Activated naive CD4-positive, alpha-beta T cell treated with anti-CD3 and anti-CD28 coated beads for 36 hours (primary cell): ENCODE measurements at places on chromosomes 13 and 19. TPM values are rescaled to one million over a fixed set of nuclear protein-coding genes. Genes with fewer than 3 reads are reported as not detected.

DNA sequence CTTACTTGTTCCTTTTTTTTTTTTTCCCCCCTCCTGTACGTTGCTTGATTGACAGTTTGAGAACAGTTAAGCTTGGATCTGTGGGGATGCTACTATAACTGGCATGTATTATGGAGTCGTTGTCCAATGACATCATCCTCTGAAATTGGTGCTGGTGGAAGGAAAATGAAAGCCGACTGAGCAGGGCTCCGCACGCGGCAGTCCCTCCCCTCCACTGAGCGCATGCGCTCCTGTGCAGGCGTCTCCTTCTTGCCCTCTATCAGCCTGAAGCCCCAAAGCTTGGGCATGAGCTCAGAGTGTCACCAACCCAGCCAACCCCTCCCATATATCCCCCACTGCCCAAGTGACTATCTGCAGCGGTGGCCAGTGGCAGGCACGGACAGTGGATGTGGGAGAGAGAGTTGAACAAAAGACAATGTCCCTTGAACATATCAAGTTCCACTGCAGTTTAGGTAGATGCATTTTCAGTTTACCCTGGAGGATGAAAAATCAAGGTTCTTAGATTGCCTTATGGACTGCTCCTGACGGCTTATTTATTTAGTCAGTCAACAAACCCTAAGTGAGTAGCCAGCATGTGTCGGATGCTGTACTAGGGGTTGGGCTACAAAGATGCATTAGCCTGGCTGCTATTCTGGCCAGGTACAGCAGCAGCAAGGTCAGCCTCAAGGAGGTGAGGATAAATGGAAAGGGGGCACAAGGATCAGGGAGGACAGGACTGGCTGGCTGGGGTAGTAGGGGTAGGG lies 20.8 kb downstream of the MBNL2 start:
- no peak overlapping the region for H3K4me3 ChIP-seq
- H3K36me3 ChIP-seq: peaks cover 4% of the 10 kb centered on the region
- H3K4me1 ChIP-seq: peaks cover 24% of the 10 kb centered on the region
- H3K27ac ChIP-seq: no peak overlapping the region
- no peak for DNase-seq
- H3K27me3 ChIP-seq: no peaks in the 10 kb centered on the region

DNA sequence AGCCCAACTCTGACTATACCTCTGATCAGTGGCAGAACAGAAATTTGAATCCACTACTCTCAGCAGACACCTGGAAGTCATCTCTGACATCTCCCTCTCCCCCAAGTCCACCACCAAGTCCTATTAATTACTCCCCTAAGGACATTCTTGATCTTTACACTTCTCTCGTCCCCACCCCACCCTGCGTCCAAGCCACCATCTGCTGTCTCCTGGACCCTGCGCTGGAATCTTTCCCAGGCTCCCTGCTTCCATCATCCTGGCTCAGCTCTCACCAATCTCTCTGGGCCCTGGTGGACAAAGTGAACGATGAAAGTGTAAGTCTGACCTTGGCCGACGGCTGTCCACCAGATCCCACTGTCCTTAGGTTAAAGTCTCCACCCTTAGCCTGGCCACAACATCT lies 145.6 kb upstream of the GJB6 start:
- H3K4me1 ChIP-seq: no peaks in the 10 kb centered on the region
- no peak overlapping the region for H3K4me3 ChIP-seq
- H3K27ac ChIP-seq: no peak overlapping the region

The ZNF100 gene
- 22.7 TPM for total RNA-seq

- peaks cover 56% of the 10 kb centered on the region for H3K4me1 ChIP-seq
- no peak for DNase-seq
- H3K27me3 ChIP-seq: no peaks in the 10 kb centered on the region
- H3K36me3 ChIP-seq: peaks cover 32% of the 10 kb centered on the region
- H3K27ac ChIP-seq: peak overlapping the region; percentile 98
Measured at GRCh38 chr13:28657784-28658538, 969 bp upstream of the POMP start.

GRCh38 chr19:43504426-43505185 lies at the start of gene PHLDB3:
TSS of gene PHLDB3 (minus strand) at chr19:43504746. CDS start at chr19:43504118, 628 bp downstream.
- peaks cover 11% of the 10 kb centered on the region for H3K36me3 ChIP-seq
- peak within 1 kb of the TSS; percentile 97 for H3K4me3 ChIP-seq
- H3K27me3 ChIP-seq: no peaks in the 10 kb centered on the region
- peaks cover 29% of the 10 kb centered on the region for H3K4me1 ChIP-seq

DNA sequence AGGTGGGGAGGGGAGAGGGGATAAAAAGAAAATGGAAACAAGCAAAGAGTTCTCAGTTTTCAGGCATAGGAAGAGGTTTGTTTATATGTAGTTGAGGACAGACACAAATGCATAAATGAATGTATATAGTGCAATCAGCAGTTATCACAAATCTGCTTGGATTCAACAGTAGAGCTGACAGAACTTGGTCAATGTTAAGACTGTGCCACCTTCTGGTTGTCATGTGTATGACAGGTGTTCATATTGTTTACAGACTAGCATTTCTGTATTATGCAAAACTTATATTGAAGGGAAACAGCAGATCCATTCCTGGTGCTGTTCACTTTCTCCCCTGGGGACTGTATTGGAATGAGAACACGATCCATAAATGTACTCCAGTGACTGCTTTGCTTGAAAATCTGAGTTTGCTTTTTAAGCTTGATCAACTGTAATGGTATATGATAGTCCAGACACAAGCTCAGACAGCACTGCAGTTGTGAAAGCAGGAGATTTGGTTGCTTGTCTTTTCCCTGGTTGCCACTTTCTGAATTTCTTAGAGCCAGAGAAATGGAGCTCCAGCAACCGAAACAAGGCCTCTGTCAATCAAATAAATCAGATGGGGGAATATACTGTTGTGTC lies 319.5 kb upstream of the OBI1 start:
- no peak overlapping the region for H3K4me3 ChIP-seq
- DNase-seq: peak; percentile 63
- no peaks in the 10 kb centered on the region for H3K4me1 ChIP-seq
- no peaks in the 10 kb centered on the region for H3K36me3 ChIP-seq
- H3K27ac ChIP-seq: no peak overlapping the region

The ZFP36 gene
- total RNA-seq: 116 TPM

DNA sequence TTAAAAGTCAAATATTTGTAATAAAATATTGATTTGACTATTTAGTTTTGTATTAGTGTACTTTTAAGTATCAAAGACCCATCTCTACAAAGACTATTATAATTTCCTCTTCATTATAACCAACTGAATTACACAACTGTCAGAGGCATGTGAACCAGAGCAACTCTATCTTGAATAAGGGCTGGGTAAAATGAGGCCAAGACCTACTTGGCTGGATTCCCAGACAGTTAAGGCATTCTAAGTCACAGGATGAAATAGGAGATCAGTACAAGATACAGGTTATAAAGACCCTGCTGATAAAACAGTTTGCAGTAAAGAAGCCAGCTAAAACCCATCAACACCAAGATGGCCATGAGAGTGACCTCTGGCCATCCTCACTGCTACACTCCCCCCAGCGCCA lies 36.2 kb upstream of the ATP12A start:
- no peak for DNase-seq
- no peaks in the 10 kb centered on the region for H3K36me3 ChIP-seq
- peaks cover 2% of the 10 kb centered on the region for H3K4me1 ChIP-seq
- no peaks in the 10 kb centered on the region for H3K27me3 ChIP-seq
- no peak overlapping the region for H3K27ac ChIP-seq

DNA sequence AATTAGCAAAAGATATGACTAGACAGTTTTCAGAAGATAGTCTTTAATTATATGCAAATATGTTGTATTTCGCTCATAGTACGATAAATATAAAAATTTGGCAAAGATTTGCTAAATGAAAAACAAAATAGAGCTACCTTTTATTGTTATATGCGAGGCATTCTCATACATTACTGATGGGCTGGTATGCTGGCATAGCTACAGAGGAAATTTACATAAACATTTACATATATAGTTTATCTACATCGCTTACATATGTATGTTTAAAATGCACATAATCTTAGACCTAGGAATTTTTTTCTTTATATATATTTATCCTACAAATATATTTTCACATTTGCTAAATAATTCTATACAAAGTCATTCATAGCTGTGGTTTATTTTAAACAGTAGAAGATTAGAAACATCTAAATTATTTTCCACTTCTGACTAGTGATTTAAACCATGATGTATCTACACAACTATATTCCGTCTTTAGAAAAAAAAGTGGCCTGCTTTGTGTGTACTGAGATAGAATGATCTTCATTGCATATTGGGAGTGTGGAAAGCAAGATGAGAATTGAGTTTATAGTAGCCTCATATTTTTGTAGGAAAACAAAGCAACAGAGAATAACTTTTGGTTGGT lies 1345.0 kb upstream of the SLC10A2 start:
- H3K4me1 ChIP-seq: no peaks in the 10 kb centered on the region
- H3K27ac ChIP-seq: no peak overlapping the region
- no peak overlapping the region for H3K4me3 ChIP-seq
- no peaks in the 10 kb centered on the region for H3K27me3 ChIP-seq
- H3K36me3 ChIP-seq: no peaks in the 10 kb centered on the region

DNA sequence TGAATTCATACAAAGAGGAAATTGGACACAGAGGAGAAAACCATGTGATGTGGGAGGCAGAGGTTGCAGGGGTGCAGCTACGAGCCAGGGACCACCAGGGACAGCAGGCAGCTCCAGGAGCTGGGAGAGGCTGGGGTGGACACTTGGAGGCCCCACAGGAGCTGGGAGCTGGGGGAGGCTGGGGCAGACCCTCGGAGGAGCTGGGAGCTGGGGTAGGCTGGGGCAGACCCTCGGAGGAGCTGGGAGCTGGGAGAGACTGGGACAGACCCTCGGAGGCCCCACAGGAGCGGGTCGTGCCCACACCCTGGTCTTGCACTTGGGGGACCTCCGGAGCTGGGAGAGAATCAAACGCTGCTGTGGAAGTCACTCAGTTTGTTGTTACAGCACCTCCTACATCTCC lies 141.7 kb downstream of the SOX1 start:
- peaks cover 6% of the 10 kb centered on the region for H3K4me1 ChIP-seq
- H3K27me3 ChIP-seq: peaks cover 43% of the 10 kb centered on the region
- no peak overlapping the region for H3K4me3 ChIP-seq
- no peak overlapping the region for H3K27ac ChIP-seq

DNA sequence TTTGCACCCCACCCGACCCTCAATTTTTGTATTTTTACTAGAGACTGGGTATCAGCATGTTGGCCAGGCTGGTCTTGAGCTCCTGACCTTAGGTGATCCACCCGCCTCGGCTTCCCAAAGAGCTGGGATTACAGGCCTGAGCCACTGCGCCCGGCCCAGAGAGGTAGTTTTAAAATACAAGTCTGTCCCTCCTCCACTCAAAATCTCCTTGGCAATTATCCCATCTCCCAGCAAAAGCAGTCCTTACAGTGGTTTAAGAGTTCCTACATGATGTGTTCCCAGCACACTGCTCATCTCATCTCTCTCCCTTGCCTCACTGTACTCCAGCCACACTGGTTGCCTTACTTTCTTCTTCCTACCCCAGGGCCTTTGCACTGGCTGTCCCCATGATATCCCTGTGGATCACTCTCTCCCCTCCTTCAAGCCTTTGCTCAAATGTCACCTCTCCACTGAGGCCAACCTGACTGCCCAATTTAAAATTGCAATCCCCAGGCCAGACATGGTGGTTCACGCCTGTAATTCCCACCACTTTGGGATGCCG lies 24.3 kb downstream of the LRFN3 start:
- H3K36me3 ChIP-seq: no peaks in the 10 kb centered on the region
- no peak overlapping the region for H3K27ac ChIP-seq
- peak overlapping the region; percentile 11 for H3K4me3 ChIP-seq

The CYP2A6 gene
- total RNA-seq: not detected

DNA sequence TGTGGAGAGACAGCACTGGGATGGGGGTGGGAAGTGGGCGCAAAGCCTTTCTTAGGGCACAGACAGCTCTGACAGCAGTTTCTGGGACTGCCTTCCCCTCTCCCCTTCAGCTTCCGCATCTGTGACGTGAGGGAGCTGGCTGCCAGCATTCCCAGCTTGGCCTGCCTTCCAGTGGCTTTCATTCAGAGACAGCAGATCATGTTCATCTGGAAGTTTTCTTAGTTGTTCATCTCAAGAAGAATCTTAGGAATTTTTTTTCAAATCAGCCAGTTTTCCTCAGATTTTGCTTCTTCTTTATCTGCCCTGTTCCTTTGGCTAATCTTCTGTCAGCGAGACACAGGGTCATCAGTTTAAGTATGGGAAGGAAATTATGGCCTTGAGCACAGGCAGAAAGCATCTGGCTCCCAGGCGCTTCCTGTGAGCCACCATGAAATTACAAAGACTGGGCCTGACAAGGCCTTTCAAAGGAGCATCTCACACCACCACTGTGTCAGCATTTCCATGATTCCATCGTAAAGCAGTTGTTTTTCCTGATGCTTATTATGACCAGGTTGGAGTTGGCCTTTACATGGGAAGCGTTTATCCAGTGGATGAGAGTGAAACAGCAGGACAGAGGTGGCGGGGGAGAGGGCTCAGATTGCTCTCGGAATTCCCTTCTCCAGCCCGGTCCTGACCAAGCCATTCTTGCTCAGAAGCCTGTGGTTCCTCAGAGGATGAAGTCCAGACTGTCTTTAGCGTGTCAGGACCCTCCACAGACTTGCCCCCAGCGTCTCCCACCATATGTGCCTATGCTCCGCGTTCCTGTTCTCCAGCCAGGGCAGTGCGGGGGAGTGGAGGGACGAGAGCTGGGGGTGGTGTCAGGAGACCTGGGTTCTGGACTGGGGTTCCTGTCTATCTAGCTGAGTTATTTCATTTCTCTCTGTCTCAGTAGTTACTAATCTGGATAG lies 43.6 kb downstream of the ARHGAP35 start:
- no peak for DNase-seq
- H3K4me1 ChIP-seq: peaks cover 20% of the 10 kb centered on the region
- no peak overlapping the region for H3K27ac ChIP-seq
- no peak overlapping the region for H3K4me3 ChIP-seq

- no peak for DNase-seq
- H3K4me3 ChIP-seq: no peak overlapping the region
- H3K27me3 ChIP-seq: peaks cover 9% of the 10 kb centered on the region
- H3K36me3 ChIP-seq: no peaks in the 10 kb centered on the region
- no peak overlapping the region for H3K27ac ChIP-seq
Measured at GRCh38 chr13:28631801-28632200, 27.1 kb upstream of the POMP start.

The LIN7B gene
- 3.4 TPM for total RNA-seq

GRCh38 chr13:113151745-113152690 lies 6.4 kb upstream of the PROZ start:
- DNase-seq: peak; percentile 43
- H3K36me3 ChIP-seq: peaks cover 1% of the 10 kb centered on the region
- peaks cover 4% of the 10 kb centered on the region for H3K27me3 ChIP-seq
- no peak overlapping the region for H3K27ac ChIP-seq
- H3K4me1 ChIP-seq: peaks cover 17% of the 10 kb centered on the region

The PSG1 gene
- total RNA-seq: not detected

The RFXAP gene
- total RNA-seq: 9.2 TPM

DNA sequence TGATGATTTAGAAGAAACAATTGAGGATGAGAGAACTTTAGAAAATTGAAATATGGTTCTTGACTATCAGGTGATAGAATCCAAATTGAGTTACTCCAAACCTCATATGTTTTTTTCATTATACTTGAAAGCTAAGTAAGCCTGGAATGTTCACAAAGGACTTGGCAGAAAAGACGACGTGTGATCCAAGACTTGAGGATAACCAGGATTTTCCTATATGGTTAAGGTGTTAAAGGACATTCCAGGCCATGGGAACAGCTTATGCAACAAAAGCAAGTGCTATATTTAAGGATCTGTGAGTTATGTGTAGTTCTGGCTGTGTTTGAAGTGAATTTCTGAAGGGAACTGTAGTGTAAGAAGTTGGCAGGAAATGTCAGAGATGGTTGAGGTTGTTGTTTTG lies 52.5 kb downstream of the SLITRK1 start:
- no peak overlapping the region for H3K4me3 ChIP-seq
- DNase-seq: no peak
- H3K27ac ChIP-seq: no peak overlapping the region
- no peaks in the 10 kb centered on the region for H3K36me3 ChIP-seq
- no peaks in the 10 kb centered on the region for H3K4me1 ChIP-seq
- H3K27me3 ChIP-seq: no peaks in the 10 kb centered on the region

- no peaks in the 10 kb centered on the region for H3K4me1 ChIP-seq
- H3K4me3 ChIP-seq: no peak overlapping the region
- no peak overlapping the region for H3K27ac ChIP-seq
- no peak for DNase-seq
Measured at GRCh38 chr19:32174386-32175113, 170.9 kb upstream of the ZNF507 start.
